ENCODE measurements at places on chromosomes 16 and 17.

DNA sequence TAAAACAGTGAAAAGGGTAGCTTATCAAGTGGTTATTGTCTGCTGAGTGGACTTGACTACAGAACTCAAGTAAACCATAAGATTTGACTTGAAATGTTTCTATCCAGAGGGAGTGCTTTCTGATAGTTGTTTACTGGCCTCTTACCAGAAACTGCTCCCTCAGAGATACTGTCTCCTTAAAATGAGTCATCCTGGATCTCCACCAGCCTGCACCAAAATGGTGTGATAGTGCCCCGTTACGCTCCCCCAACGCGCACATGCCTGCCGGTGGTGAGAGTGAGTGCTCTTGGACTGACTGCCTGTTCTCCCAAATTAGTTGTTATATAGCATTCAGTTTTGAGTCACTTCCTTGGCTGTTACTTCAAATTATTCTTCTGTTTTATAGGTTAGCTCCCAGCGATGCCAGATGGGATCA lies 22.9 kb downstream of the PRCD start:
- DNase-seq = no peak

DNA sequence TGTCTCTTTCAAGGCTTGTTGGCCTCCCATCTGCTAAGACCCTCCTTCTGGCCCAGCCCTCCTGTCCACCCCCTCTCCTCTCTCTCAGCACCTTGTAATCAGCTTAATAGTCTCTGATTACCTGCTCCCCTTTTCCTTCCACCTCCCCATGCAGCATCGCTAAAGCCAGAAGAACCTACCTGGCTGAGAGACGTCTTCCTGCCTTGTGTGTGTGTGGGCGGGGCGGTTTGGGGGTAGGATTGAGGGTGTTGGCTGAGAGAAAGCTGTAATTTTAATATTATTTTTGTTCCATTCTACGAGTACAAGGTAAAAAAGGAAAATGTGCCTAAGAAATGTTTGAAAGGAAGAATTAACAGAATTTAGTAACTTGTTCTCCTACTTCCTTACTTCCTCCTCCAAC lies 3.4 kb downstream of the DNAH9 start:
- no peak for DNase-seq

GRCh38 chr16:84228256-84228838 lies 11.5 kb downstream of the KCNG4 start:
- no peak for DNase-seq

GRCh38 chr17:58605986-58606385 lies 85.9 kb downstream of the TEX14 start:
- DNase-seq = no peak

- DNase-seq = no peak
Measured at GRCh38 chr17:36183001-36183971, 6.8 kb upstream of the TBC1D3B start.

GRCh38 chr16:46900455-46901235 lies 16.5 kb downstream of the GPT2 start:
- no peak for DNase-seq

- DNase-seq = no peak
Measured at GRCh38 chr17:19759568-19760549, 11.8 kb upstream of the ALDH3A1 start.

GRCh38 chr16:89565506-89566372 lies 5.3 kb downstream of the RPL13 start:
- DNase-seq = peak; percentile 12

GRCh38 chr16:67930678-67931211 lies 917 bp downstream of the CTRL start:
- no peak for DNase-seq

- DNase-seq = no peak
Measured at GRCh38 chr16:3564130-3564888, 12.9 kb downstream of the NLRC3 start.

Data from NCI-H1417 (cell line).